ENCODE measurements at places on chromosomes 4 and X. TPM values are rescaled to one million over a fixed set of nuclear protein-coding genes. Genes with fewer than 3 reads are reported as not detected.

- no peak for DNase-seq
Measured at GRCh38 chr4:65646136-65646535, 24.2 kb downstream of the EPHA5 start.

GATA1 gene
- total RNA-seq, result 0.49 TPM

RHOXF2B gene
- not detected for total RNA-seq

GRCh38 chr4:154586296-154587033, 4.1 kb downstream of the FGA start:
- DNase-seq, result no peak

DNA sequence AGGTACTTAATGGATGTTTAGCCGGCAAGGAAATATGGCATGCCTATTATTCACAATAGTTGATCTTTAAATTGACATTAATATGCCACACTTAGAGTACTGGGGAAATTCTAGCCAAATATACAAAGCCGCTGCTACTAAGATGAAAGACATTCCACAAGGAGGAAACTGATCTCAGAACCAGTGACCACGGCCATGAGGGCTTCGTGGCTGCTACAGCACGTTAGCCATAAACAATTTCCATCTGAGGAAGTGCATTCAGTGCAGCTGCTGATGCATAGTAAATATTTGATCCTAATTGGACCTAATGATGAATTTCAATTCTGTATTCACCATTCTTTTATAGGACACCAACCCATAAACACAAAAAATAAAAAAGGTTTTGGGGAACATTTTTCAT, 59.1 kb downstream of the SORBS2 start:
- DNase-seq, result no peak

DNA sequence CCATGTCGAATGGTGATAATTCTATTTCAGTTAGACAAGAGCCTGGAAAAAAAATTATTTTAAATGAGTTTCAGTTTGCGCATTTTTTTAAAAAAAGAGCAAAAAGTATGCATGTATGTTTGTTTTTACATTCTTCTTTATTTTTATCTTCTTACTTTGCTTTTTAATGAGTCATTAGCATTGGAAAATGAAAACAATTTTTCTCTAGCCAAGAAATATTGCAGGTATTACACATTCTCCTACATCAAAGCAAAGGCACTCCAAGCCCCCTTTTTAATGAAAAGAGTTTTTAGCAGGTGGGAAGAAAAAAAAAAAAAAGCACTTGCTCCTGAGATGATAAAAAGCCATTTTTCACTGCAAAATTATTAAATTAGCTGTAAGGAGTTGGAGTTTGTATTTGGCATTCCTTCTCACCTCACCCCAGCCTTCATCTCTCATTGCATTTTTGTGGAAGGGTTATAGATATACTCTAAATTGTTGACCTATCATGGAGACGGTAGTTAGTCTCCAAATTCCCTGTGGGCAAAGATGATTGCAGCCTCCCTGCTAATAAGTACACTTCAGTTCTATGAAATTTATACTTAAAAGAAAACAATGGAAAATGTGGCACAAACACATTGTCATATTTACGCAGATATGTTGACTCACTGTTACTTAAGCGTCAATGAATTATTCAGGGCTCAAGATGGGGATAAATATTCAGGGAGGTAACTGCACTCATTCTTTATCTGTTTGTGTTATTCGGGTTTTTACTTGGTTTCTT, 43.8 kb downstream of the PALLD start:
- no peak for DNase-seq

DNA sequence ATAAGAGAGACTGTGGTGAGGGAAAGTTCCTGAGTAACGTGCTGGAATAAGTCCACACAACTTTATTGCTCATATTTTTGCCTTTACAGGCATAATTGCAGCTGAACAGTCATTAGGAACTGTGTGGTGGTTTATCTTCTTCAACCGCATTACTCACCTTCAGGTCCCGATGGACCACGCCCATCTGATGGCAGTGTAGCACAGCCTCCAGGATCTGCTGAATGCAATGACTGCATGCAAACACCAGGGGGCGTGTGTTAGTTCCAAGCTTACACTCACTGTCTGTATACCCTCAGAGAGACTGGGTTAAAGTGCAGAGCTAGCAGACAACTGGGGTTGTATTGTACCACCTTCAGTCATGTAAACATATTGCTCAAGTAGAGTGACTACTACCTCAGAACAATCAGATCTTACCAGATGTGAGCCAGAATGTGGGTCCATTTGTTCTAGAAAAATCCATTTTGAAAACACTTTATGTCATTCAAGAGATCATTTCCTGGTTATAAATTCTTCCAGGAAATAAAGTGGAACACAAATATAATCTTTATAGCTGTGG, 214.0 kb downstream of the CAMK2D start:
- peak; percentile 96 for DNase-seq

DNA sequence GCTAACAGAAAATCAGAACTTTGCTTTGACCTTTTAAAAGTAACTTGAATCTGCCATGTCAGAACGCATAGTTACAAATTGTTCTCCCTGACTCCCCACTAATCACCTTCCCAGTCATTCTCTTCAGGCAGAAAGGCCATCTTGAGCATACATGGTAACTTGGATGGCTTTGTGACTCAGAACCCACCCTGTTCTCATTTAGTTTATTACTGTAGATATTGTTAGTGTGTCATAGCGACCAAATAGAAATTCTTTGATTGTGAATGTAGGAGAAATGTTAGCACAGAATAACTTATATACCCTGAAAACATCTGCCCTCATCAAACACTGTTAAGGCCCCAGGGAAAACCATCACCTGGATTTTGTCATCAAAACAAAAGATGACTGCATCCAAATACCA, 382.0 kb downstream of the MAGEB5 start:
- DNase-seq, result no peak

DMRTC1 gene
- not detected for total RNA-seq

- no peak for DNase-seq
Measured at GRCh38 chr4:67604029-67604381, 45.5 kb downstream of the STAP1 start.

FAM47E gene
- 4.0 TPM for total RNA-seq

PNMA6F gene
- not detected for total RNA-seq

- no peak for DNase-seq
Measured at GRCh38 chr4:37662861-37663390, 23.2 kb downstream of the RELL1 start.

DNA sequence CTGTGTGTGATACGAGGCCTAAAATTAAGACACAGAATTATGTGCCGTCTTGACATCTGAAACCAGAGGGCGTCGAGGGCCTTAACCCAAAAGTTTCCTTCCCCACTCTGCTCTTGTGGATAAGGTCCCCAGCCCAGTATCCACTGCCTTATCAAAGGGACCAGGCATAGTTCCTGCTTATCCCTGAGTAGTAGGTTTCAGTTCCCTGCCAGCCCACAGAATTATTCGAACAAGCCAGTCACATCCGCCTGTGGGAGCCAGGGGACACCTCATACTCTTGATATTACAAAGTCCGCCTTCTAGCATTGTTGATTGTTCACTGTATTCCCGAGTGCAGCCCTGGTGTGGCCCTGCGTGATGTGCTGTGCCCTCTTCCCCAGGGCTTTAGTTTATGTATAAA, 5.4 kb upstream of the MMRN1 start:
- DNase-seq, result no peak

GRCh38 chr4:62571494-62571893, 1371.4 kb downstream of the ADGRL3 start:
- no peak for DNase-seq

MAGEA10 gene
- not detected for total RNA-seq

PLK4 gene
- 4.7 TPM for total RNA-seq

DNA sequence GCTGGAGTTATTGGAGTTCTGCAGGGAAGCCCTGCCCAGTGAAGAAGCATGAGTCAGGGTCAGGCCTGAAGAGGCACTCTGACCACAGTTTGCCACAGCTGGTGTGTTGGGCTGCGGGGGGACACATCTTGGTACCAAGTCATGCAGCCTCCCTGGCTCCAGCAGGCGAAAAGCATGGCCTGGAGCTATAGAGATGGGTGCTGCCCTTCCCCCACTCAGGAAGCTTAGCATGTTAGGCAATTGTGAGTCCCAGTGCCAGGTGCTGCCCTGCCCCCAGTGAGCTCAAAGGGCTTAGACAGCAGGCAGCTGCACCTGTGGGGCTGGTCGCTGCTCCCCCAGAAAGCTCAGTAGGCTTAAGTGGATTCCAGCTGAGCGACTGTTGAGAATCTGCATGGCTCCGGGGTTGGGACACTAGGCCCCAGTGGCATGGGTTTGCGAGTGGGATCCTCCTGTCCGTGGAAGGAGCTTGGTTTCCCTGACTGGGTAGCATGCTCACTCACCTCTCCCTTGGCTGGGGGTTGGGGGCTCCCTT, 755.5 kb downstream of the GLUD2 start:
- DNase-seq, result no peak

XPNPEP2 gene
- not detected for total RNA-seq

DNA sequence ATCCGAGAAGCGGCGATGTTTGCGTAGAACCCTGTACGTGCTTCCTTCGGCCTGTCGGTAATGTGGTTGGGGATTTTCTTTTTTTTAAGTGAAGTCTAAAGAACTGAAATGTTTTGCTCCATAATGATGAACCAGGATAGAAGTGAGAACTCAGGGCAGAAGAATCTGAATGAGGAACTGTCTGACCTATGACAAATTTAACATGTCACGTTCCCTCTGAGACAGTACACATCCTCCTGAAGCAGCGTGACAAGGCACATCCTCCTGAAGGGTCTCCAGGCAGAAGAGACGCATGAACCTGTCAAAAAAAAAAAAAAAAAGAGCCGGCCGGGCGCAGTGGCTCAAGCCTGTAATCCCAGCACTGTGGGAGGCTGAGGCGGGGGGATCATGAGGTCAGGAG, 6.2 kb downstream of the CSF2RA start:
- DNase-seq, result peak; percentile 46

SPRY1 gene
- total RNA-seq, result 97.3 TPM

GRCh38 chrX:68355629-68355920, 77.7 kb downstream of the OPHN1 start:
- DNase-seq, result no peak

- no peak for DNase-seq
Measured at GRCh38 chrX:134520860-134521390, 61.0 kb downstream of the HPRT1 start.

DNA sequence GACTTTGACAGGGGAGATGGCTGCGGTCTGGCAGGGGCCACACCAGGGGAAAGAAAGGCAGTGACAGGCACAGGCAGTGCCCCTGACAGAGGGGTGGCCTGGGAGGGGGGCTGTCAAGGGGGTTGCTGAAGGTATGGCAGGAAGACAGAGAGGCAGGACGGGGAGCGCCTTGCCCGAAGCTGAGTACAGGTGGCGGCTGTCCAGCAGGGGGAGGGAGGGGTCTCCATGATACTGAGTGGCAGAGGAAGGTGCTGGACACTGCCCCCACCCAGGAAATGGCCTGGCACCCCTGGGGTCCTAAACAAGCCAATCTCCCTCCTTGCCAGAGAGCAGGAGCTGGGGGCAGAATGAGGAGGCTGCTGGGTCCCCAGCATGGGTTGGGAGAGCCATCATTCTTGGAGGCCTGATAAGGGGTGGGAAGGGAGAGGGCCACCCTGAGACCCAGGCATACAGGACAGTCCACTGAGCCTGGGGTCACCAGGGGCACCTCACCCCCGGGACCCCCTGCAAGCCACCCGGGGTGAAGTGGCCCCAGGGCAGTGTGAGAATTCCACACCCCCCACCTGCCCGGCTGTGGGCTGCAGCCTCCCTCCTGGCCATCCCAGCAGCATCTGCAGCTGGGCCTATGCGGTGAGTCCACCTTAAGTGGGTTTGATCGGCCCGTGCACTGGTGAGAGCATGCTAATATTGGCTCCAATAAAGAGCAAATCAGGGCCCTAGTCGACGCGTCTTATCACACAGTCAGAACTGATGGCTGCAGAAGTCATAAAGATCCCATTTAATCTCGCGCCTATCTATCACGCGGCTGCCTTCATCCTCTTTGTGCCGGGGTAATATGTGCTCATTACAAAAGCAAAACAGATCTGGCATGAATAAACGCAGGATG, 108.5 kb downstream of the FAM53A start:
- no peak for DNase-seq

DNA sequence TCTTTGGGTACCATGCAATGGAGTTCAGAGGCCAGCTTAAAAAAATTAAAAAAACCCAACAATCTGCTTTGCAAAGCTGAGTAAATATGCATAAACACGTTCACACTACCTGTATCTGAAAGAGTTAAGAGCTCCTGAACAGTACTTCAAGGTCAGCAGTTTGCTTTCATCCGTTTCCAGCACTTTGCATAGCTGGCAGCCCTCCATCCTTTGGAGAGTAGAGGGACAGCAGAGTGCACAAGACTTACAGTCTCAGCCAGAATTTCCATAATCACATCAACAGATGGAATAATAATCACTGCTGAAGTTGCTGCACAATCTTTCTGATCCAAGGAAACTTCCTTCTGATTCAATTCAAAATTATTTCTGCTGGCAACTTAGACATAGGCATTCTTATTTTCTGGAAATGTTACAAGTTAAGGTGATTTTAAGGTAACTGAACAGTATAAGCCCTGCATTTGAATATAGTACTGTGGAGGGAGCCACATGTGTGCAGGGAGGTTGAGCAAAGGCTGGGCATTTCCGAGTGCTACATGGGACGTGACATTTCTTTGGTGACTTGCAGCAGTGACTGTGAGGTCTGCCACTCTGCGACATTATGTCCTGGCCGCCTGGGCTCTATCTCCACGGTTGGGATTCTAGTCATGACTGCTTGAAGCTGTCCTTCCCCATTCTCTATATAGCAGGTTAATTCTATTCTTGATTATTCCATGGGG, 73.5 kb upstream of the EMCN start:
- peak; percentile 58 for DNase-seq

GRCh38 chr4:151753056-151753455, 7.8 kb downstream of the GATB start:
- DNase-seq, result no peak

DNA sequence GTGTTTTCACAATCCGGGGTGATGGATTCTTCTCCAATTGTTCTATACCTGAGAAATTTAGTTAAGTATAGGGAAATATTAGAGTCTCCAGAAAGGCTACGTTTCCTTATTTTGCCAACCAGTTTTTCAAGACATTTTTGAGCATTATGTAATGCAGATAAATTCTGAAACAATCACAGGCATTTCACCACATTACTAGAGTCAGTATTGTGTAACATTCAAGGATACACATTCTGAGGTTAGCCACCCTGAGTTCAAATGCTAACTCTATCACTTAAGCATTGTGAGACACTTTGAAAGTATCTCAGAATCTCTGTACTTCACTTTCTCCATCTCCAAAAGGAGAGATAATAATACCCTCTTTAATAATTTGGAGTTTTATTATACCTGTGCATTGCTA, 10.6 kb downstream of the SULT1B1 start:
- no peak for DNase-seq

GRCh38 chrX:31057691-31058090, 14.2 kb downstream of the FTHL17 start:
- no peak for DNase-seq

GRCh38 chr4:88207171-88207570, 48.7 kb upstream of the ABCG2 start:
- DNase-seq, result no peak

- DNase-seq, result no peak
Measured at GRCh38 chr4:173862754-173863153, 332.7 kb upstream of the HAND2 start.

CHRDL1 gene
- 23.0 TPM for total RNA-seq

Data from upper lobe of left lung (tissue), 6 donors.